ENCODE measurements at places on chromosomes 12 and 14. TPM values are rescaled to one million over a fixed set of nuclear protein-coding genes. Genes with fewer than 3 reads are reported as not detected.

Gene SMOC1
- total RNA-seq: 0.92 TPM

Gene RAB5B
- 72.1 TPM for total RNA-seq

Gene SINHCAF
- total RNA-seq: 40.3 TPM

DNA sequence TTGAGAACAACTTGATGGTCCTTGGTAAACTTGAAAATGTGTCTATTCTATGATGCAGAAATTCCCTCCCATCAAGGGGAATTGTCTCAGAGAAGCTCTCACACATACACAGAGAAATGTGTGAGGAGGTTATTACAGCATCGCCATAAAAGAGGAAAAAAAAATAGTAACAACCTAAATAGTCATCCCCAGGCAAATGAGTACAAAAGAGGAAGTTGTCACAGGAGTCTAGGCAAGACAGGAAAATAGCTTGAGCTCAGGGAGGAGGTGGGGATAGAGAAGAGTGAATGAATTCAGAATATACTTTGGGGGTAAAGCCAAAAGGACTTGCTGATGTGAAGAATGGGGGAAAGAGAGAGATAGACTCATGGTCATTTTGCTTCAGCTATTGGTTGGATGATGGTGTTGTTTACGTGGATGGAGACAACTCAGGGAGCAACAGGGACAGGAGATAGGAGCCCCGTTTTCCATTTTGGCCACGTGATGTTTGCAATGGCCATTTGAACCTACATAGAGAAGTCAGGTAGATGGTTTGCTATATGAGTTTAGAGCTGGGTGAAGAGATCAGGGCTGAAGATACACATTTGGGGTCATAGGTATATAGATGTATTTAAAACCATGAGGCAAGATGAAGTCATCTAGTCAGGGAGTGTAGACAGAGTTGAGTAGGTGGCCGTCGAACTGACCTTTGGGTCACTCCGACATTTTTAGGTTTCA, 20.3 kb downstream of the LRRC74A start:
- no peak for DNase-seq

DNA sequence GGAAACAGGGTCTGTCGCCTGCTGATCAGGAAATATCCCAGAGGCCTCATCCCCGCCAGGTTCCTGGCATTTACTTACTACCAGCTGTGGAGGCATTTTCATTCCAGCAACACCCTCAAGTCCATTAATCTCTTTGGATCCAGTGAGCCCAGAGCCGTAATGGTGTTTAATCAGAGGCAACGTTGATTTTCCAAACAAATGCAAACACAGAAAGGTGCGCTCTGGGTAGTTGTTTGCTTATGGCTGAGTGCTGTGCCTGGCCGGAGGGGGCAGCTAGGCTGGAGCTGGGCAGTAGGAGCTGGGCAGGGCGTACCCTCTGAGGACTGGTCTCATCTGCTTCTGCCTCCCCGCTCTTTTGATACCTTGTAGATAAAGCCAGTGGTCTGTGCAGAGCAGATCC, 110.6 kb downstream of the ADCK1 start:
- DNase-seq: no peak

- DNase-seq: peak; percentile 91
Measured at GRCh38 chr14:64971943-64972791, at the start of gene RAB15. TSS of gene RAB15 (minus strand) at chr14:64972336. CDS start at chr14:64972076, 260 bp downstream.

GRCh38 chr14:100065942-100066574, 836 bp downstream of the EVL start:
- DNase-seq: peak; percentile 51

DNA sequence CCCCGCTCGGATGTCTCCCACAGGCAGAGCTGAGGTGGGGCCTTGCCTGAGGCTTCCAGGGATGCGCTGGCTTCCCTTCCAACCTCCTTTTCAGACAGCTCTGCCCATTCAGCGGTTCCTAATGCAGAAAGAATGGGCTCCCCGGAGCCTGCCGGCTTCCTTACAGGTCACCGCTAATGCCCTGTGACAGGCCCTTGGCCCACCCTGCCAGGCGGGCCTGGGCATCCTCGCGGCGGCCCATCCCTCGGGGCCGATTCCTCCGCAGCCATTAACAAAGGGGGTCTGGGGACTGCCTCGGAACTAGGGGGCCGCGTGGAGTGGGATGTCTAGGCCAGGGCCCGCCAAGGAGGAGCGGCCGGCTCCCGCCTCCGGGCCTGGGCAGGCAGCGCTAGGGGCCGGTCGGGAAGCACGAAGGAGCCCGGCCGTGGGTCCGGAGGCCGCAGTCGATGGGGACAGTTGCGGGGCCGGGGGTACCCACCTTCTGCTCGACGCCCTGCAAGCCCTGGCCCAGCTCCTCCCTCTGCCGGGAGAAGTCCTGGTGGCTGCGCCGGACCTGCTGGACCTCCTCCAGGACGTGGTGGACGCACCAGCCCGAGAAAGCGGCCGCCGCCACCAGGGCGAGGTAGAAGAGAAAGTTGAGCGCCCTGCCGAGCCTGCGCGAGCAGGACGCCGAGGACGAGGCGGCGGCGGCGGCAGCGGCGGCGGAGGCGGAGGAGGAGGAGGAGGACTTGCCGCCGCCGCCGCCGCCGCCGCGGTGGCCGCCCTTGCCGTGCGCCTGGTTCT, 738 bp downstream of the CKAP4 start:
- DNase-seq: peak; percentile 94

GRCh38 chr12:79841878-79842265, 93.0 kb downstream of the PPP1R12A start:
- DNase-seq: no peak

DNA sequence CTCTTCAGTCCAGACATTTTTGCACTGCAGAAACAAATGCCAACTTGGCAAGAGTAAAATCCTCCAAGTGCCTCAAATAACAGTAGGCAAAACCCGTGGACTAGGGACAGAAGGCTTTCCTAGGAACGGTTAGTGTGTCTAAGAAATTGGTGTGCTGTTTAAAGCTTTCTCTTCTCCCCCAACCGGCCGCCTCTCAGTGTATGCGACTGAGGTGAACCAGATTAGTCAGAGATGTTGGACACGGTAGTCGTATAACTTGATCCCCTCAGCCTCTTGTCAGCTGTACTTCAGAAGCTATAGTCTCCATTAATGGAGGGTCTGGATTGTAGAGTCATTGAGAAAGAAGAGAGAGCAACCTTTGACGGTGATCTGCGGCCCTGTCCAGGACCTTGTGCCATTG, 21.7 kb downstream of the PPFIBP1 start:
- DNase-seq: no peak

- no peak for DNase-seq
Measured at GRCh38 chr12:108175310-108175709, 46.2 kb downstream of the WSCD2 start.

DNA sequence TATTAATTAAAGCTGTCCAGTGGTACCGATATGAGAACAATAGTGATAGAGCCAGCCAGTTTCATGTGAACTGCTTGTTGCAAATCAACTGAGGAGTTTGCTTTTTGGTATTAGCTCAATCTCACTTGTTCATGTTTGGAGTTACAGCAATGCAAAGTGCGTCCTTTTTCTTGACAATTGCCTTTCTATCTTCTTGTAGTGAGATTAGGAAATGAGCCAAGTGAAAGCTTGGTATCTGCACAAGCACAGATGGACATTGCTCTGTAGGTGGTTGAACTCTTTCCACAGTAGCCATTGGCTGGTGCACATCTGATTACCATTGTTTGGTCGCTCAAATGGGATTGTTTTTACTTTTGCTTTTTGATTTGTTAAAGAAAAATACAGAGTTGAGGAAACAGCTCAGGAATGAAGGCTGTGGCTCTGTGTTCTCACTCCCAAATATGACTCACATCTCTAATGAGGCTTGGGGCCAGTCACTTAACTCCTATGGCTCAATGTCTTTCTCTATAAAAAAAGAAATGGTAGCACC, 241.4 kb downstream of the BMP4 start:
- DNase-seq: no peak

All from upper lobe of left lung (tissue), 6 donors.